ENCODE measurements at places on chromosomes 3 and 15. TPM values are rescaled to one million over a fixed set of nuclear protein-coding genes. Genes with fewer than 3 reads are reported as not detected.

DNA sequence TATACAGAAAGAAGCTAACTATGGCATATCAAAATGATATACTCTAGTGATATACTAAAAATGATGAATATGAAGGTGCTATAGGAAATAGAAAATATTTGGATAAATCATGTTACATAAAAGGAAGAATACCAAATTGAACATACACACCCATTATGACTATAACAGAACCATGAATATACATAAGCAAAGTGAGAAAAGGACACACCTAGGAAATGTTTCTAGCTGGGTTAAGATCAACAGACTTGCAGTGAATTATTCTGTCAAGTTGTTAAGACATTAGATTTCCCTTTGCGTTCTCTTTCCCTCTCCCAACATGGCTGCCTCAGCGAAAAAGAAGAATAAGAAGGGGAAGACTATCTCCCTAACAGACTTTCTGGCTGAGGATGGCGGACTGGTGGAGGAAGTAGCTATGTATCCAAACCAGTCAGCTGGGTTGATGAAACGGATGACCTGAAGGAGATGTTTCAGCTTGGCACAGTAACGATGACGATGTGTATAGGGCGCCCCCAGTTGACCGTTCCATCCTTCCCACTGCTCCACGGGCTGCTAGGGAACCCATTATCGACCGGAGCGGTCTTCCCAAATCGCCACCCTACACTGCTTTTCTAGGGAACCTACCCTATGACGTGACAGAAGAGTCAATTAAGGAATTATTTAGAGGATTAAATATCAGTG, 20.2 kb upstream of the PARP14 start:
- DNase-seq = no peak

GRCh38 chr15:41695750-41696436, 35.7 kb downstream of the MGA start:
- no peak for DNase-seq

DNA sequence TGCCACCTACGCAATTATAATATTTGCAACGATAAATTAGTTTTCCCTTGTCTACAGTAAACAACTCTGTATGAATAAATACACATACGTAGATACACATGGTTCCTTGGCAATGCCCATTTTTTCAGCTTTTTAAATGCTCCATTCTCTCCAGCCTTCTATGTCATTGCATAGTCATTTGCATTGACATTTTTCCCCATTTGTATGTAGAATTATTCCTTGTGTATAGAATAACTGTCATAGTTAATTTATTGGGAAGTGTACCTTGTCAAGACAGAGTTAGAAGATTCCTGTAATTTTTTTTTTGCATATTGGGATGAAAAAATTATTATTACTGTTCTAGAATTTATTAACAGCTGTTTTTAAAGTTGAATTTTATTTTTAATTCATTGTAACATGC, 736.7 kb upstream of the DPPA4 start:
- no peak for DNase-seq

- no peak for DNase-seq
These were observed 52.4 kb downstream of the ANP32A start for GRCh38 chr15:68768321-68768720.

Gene SLC35G2
- 2.6 TPM for total RNA-seq

DNA sequence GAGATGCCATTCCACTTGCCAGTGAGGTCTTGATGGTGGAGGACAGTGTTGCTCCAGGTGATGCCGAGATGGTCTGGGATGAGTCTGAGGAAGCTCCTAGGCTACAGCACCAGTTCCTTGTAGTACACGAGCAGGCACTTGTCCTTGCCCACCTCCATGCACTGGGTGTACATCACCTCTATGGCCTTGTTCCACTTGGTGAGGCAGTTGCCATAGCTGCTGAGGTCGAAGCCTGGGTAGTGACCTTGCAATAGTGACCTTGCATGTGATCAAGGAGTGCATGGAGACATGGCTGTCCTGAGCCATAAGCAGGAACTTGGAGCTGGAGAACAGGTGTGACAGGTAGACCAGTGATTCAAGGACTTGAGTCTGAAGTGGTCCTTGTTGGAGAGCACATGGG, 47.6 kb downstream of the CDIN1 start:
- no peak for DNase-seq

Gene CCDC191
- 0.77 TPM for total RNA-seq

GRCh38 chr3:135752851-135753250, 212.7 kb upstream of the PPP2R3A start:
- no peak for DNase-seq

Gene VEPH1
- 0.16 TPM for total RNA-seq

Gene CLDN11
- total RNA-seq = 4.3 TPM

DNA sequence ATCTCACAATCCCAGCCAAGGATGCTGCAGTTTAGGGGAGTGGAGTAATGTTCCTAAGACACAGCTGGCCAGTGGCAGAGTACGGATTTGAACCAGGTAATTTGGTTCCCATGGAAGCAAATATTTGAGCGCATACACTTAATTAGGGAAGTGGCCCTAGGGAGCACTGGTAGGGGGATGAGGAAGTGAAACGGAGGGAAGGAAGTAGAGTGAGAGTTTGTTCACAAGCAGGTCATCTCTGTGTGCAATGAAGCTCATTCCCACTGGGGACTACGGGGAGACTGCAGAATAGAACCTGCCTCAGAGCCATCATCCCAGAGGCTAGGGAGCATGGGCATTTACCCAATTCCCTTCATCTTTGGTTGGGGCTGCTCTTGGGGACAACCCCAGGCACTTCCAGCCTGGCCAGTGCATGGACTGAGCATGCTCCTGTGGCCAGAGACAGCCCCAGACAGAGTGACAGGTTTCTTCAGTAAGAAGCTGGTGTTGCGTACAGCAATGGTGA, 317.2 kb upstream of the PROK2 start:
- no peak for DNase-seq

- peak; percentile 82 for DNase-seq
These were observed 14.8 kb downstream of the VILL start for GRCh38 chr3:38005076-38006020.

Gene CFAP161
- total RNA-seq = 0.91 TPM

Gene LACTB
- total RNA-seq = 27.4 TPM

- no peak for DNase-seq
These were observed 542.9 kb downstream of the FHIT start for GRCh38 chr3:60708191-60708975.

GRCh38 chr3:158098309-158098639, 7.9 kb downstream of the SHOX2 start:
- no peak for DNase-seq

Gene IL20RB
- total RNA-seq = 0.44 TPM

Gene GBE1
- total RNA-seq = 73.1 TPM

Gene GHSR
- total RNA-seq = not detected

Gene SAMMSON
- total RNA-seq = not detected

DNA sequence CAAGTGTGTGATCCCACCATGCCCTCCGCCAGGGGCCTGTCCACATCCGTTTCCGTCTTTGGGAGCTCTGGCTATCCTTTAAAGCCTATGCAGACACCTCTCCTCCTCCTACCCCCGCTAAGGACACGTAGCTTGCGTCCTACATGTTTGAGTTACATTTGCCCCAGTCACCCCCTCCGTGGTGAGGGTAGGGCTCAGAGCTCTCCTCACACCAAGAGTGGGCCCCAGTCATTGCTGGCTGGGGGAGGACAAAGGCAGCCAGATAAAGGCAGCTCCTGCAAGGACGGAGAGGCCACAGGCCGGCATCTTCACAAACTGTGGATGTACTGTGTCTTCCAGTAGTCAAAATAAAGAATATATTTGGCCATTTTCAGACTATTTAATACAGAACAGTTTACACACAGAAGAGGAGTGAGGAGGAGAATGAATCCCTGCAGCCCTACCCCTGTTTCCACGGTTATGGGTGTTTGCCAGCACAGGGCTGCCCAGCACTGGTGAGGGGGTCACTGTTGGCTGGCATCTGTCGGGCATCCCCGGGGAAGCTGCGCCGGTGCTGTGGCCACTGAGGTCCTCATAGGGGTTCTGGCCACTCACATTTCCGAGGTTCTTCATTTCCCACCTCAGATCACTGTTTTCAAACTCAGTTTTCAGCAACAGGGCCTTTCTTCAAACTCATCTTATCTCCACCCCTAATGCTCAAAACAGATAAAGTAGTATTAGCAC, 118.7 kb downstream of the CHRNA7 start:
- DNase-seq = no peak

DNA sequence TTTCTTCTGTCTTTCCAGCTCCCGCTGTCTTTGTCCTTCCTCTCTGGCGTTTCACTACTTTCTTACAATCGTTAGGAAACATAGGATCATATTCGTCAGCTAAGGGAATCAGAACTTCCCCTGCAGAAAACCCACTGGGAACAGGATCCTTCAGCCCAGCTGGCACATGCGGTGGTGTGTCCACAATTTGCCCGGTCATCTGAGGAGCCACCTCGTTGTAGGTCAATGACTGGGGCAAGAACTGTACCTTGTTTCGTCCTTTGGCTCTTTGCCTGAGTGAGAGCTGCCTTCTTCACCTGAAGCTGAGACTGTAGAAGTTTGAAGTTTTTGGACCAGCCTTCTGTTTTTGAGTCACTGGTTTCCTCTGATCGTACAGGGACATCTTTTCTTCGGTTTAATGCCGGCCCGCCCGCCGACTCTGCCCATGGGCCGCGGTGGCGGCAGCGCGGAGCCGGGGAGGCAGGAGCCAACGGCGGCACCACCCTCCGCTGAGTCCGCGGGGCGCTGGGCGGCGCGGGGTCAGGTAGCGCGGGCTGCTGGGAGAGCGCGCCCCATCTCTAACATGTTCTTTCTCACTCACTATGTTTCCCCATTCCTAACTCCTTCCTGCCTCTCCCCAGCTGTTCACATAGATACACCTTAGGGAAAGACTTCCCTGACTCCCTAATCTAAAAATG, 214.1 kb upstream of the NANOGP8 start:
- no peak for DNase-seq

DNA sequence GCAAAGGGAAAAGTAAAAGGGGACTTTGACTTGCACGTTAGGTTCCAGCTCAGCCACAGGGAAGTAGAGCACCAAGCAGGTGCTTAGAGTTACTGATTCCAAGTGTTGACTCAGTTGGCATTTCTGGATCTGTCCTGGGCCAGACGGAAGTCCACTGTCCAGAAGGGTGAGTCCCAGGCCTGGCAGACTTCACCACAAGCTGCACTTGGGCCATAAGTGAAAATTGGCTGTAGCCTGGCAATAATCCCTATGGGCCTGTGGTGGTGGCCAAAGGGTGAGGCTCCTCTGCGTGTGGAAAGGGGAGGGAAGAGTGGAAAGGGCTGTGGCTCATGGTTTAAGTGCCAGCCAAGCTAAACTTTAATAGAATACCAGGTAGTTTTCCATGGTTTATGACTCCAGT, 121.5 kb downstream of the DTWD1 start:
- DNase-seq = peak; percentile 27

Gene MORC1
- not detected for total RNA-seq

- no peak for DNase-seq
These were observed 435.1 kb upstream of the CNTN3 start for GRCh38 chr3:75049533-75049932.

DNA sequence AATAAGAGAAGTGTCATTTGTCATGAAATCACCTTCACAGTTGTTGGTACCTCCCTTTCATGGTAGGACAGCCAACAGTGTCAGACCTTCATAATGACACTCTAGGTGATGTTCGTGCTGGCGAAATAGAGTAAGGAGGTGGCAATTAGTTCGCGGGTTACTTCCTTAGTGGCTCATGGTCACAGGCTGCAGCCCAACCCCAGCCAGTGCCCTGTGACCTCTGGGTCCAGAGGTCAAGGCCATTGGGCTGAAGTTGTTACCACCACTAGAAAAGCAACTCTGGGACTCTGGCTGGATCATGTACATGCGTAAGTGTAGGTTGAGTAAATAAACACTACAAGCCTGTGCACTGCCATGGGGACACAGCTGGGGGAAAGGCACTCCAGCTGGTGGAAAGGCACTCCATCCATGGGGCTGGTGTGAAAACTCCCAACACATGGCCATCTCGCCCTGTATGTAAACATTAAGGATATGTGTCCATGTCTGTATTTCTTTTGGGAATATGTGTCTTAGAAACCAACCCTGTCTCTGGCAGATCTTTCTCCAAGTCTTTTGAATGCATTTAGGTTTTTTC, 106.7 kb downstream of the RYK start:
- no peak for DNase-seq

DNA sequence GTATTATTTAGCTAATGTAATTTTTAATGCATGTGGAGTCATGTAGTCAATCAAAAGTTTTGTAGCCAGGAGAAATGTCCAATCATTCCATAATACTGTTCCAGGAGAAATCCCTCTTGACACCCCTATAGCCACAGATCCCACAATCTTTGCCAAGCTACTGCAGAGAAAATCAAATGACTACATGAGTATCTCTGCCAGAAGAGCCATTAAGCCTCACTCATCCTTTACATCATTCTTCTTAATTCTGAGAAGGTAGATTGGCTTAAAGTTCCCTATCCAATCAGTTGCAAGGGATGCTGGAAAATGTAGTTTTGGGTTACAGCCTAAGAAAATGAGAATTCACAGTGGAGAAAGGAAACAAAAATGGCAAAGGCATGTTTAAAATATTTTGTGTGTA, 502.1 kb downstream of the ZBBX start:
- no peak for DNase-seq

GRCh38 chr3:48157202-48157840, 30.9 kb downstream of the CDC25A start:
- no peak for DNase-seq

DNA sequence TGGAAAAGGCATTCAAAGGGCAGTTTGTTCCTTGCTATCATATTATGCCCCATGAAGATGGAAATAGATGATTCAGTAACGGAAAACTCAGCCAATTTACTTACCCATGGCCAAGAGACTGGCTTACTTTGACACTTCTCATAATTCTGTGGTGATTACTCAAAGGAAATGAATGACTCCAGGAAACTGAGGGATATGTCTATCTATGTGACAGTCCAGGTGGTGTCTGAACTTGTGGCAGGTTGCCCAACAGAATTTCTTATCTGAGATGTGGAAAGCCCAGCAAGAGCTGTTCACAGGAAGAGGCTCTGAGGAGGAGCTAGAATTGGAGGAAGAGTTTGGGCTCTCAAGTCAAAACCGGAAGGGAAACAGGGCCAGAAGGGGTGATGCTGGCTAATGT, 91.2 kb downstream of the KCNAB1 start:
- no peak for DNase-seq

DNA sequence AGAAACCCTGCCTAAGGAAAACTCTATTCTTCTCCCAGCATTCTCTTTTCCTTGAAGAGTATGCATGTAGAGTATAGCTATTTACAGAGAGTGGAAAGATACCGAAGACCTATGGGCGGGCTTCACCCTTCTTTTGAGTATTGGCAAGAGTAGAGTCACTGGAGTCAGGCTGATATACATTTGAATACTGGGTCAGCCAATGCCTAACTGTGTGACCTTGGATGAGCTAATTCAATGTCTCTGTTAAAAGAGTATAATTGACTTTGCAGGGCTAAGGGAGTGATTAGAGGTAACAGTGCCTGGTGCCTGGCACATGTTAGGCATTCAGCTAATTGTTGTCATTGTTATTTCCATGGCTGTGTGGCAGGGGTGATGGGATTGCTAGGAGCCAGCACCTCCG, 75.6 kb downstream of the TUSC7 start:
- DNase-seq = no peak

- DNase-seq = no peak
These were observed 314.7 kb upstream of the ICE2 start for GRCh38 chr15:60793656-60794055.
